ENCODE measurements at places on chromosomes 6 and 20.

DNA sequence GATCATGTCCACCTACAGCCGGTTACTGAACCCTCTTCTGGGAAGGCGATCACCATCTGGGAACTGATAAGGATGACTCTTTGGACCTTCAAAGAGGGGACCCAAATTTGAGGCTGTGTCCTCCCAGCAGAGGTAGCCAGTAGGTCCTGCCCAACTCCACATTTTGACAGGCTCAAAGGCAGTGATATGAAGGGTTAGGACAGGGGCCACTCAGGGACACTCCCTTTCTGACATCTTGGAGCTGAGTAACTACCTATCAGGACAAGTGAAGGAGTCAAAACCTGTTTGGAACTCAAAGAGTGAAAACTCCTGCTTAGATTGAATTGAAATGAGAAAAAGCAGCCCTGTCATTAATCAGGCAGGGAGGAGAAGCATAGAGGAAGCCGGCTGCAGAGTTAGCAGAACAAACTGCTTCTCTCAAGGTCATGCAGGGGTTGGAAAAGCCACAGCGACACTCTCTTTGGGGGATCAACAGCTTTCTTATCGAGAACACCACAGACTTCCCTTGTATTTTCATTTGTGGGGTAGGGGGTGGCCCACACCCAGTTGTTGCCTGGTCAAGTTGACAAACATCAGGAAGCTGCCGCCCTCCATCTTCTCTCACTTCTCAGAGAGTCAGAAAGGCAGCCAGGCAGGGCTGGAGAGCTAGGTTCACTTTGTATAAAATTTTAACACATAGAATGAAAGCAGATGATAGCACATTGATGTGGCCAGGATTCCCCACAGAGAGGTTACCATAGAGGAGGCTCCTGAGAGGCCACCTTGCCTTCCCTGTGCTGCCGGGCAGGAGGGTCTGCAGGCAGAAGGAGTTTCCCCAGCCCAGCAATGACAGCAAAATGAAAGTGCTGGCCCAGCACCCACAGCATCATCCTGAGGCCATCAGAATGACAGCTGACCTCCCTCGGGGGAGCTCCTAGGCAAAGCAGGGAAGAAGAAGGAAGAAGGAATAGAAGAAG is 47.6 kb downstream of the AGPAT4 start:
- DNase-seq, result no peak

- no peak for DNase-seq
Measured at GRCh38 chr6:27870291-27870870, 41.8 kb downstream of the OR2B2 start.

DNA sequence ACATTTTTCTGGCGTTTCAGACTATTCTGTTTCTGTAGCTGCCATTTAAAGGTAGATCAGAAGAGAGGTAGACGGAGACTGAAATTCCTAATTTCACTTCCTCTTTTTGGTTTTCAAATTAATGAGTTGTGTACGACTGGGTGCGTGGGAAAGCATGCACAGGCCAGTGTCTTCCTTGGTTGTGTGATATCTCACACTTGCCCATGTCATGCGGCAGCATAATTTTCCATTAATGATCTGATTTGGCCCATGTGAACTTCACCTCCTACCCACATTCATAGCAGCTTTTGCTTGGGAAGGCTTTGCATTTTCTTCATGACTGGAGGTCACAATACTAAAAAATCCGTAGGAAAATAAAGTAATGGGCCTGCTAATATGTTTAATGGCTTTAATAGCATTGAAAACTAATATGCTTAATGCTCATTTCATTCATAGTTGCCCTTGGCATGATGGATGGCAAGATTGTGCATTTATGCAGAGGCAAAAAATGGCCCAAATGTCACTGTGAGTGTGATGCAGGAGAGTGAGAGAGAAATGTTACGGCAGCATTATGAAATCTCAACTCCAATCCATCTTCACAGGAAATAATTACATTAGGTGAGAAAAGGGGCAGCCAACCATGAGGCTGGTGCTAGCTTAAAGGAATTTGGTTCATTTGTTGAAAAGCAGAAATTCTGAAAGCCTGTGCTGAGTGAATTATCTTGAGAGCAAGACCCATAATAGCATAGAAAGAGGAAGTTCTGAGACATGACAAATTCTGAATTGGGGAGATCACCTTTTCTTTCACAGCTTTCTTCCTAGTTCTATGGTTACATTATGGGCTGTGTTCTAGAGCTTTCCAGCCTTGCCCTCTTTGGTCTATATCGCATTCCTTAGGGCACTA is 69.0 kb upstream of the UST start:
- DNase-seq, result no peak

- DNase-seq, result no peak
Measured at GRCh38 chr20:44594730-44595129, 12.4 kb downstream of the PKIG start.

DNA sequence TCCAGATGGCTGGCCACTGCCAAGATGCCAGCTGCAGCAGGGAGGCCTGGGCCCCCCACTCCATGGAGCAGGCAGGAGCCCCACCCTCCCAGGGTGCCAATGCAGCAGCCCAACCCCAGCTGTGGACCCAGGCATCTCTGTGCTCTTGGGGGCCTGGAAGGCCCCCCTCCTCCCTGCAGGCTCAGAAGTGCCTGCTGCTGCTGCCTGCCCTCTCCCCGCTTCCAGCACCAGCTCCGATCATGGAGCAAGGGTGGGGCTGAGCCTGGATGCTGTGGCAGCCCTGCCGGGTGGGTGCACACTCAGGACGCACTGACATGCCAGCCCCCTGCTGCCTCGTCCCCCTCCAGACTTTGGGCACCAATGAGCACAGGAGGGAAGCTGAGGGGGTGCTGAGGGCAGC is 14.8 kb upstream of the ABCC10 start:
- no peak for DNase-seq

- DNase-seq, result no peak
Measured at GRCh38 chr6:118542184-118542952, 5.7 kb upstream of the PLN start.

DNA sequence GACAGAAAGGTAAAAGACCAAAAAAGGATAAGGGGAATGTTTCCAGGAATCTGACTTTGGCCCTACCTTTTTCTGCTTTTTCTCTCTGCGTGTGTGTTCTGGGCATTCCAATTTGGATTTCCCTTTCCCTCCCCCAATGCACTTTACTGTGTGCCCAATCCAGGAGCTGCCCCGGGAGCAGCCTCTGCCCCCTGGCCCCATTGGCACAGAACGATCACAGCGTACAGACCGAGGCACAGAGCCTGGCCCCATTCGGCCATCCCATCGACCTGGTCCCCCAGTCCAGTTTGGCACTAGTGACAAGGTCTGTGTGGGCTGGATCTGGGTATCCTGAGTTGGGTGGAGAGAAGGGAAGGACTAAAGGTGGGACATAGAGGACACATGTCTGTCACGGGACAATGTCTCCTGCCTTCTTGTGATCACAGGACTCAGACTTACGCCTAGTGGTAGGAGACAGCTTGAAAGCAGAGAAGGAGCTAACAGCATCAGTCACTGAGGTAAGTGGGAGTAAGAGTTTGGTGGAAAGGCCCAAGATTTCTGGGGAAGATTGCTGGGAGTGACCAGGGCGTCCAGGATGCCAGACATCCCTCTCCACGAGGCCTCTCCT is 14.6 kb downstream of the PRRC2A start:
- no peak for DNase-seq

- no peak for DNase-seq
Measured at GRCh38 chr6:53679446-53679933, 13.9 kb upstream of the KLHL31 start.

DNA sequence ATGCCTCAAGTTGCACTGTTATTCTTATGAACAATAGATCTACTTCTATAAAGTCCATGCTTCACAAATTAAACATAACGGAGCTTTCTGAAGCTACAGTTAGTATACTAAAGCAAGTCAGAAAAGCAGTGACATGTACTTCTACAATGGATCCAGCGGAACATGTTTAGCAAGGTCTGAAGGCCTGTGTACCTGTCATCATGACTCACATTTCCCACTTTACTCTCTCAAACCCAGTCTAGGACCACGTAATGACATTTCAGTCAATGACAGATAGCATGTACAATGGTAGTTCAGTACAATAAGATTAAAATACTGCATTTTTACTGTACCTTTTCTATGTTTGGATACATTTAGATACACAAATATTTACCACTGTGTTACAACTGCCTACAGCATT is 132.1 kb downstream of the MMS22L start:
- DNase-seq, result no peak

GRCh38 chr6:17218023-17218748 is 63.0 kb upstream of the RBM24 start:
- DNase-seq, result no peak

DNA sequence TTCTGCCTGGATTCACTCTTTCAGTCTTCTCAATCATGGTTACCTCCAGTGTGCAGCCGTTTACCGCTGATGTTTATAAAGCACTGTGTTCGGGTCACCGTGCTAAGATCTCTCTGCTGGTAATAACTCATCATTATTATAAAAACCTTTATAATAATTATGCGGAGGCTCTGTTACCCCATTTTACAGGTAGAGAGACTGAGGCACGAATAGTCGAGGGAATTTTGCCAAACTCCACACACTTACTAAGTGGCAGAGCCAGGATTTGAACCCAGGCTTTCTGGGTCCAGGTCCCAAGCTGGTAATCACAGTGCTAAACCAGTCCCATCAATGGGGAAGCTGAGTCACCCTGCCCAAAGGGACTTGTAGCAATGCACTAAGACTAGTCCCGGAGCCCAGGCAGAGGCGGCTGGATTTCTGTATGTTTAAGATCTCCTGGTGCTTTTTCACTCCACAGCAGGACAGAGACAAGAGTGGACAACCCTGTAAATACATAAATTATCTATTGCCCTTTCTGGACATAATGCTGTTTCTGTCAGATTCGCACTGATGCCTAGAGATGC is 48.1 kb downstream of the SYNJ2 start:
- DNase-seq, result peak; percentile 56

DNA sequence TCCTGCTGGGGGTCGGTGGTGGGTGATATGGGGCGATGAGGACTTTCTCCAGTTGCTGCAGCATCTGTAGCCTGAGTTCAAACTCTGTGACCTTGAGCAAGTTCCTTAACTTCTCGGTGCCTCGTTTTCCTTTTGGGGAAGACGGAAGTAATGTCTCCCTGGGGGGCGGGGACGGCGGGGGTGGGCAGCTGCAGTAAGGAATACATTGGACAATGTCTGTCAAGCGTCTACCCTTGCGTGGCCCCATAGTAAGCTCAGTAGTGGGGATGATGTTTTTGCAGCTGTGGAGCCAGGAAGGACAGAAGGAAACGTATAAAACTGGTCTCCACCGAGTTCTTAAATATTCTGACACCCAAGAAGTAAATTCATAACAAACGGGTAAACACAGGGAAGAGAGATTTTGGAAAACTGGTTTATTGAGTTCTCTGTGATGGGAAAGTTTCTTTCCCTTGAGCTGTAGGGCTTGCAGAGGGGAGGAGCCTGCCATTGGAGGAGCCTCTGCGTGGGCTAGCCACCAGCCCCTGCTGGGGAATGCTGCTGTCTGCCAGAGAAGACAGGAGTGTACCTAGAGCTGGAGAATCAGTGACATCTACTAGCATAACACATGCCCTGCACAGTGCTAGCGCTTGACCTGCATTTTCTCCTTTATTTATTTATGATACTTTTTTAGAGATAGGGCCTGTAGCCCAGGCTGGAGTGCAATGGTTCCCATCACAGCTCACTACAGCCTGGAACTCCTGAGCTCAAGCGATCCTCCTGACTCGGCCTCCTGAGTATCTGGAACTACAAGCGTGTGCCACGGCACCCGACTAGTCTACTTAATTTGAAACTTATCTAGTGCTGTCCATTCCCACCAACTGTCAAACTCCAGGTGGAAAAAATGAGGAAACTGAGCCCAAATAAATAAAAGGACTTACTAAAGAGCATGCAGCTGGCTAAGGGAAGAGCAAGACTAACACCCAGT is 1.2 kb upstream of the ACSS1 start:
- peak; percentile 61 for DNase-seq

GRCh38 chr6:79833264-79833963 is 113.9 kb downstream of the ELOVL4 start:
- no peak for DNase-seq

Measured in suprapubic skin (tissue), 4 donors.